ENCODE measurements at places on chromosomes 2 and 18.

GRCh38 chr2:72204786-72205503, 57.3 kb upstream of the CYP26B1 start:
- DNase-seq: no peak

GRCh38 chr2:200587007-200587616, 1.3 kb downstream of the AOX1 start:
- no peak for DNase-seq

DNA sequence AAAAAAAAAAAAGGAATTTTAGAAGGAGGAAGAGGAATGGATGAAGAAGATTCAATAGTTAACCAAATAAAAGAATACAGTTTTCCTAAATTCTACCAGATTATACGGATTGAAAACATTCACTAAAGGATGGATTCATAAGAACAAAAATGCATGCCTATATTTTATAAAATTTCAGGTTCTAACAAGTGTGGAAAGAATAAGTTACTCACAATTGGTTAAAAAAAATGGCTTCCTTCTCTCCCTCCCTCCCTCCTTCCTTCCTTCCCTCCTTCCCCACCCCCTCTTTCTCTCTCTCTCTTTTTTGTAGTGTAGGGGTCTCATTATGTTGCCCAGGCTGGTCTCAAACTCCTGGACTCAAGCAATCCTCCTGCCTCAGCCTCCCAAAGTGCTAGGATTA, 1.6 kb upstream of the TP53I3 start:
- DNase-seq: no peak

DNA sequence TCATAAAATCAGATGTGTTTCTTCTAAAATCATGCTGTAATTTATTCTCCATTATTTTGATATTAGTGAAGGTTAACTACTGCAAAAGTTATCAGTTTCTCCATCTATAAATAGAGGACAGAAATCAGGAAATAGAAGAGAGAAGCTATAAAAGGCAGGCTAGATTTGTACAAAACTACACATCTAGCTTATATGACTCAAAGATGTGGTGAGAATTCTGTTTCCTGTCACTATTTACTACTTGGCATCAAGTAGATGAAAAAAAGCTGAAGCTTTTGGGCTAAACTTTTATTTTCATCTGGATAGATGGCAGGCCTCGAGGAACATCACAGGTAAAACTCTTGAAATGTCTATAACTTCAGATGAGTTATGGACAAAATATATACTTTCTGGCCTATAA, 49.8 kb upstream of the NAB1 start:
- DNase-seq: no peak

DNA sequence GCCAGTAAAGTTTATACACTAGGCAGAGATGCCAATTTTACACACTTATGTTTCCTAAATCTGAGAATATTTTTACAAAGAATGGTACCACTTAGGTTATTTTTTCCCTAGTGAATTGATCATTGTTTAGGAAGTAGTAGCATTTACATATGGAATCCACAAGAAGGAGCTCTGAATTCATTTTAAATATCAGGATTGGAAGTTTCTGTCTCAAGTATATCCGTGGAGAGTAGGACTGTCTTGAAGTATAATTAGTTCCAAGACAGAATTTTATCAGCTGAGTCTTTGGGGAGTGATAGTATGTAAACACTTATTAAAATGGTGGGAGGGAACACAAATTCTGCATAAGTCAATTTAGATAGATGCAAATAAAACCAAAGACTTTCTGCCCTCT, 82.3 kb upstream of the FAM98A start:
- no peak for DNase-seq

- peak; percentile 57 for DNase-seq
Observed at GRCh38 chr2:172972005-172972619, 103.5 kb upstream of the MAP3K20 start.

DNA sequence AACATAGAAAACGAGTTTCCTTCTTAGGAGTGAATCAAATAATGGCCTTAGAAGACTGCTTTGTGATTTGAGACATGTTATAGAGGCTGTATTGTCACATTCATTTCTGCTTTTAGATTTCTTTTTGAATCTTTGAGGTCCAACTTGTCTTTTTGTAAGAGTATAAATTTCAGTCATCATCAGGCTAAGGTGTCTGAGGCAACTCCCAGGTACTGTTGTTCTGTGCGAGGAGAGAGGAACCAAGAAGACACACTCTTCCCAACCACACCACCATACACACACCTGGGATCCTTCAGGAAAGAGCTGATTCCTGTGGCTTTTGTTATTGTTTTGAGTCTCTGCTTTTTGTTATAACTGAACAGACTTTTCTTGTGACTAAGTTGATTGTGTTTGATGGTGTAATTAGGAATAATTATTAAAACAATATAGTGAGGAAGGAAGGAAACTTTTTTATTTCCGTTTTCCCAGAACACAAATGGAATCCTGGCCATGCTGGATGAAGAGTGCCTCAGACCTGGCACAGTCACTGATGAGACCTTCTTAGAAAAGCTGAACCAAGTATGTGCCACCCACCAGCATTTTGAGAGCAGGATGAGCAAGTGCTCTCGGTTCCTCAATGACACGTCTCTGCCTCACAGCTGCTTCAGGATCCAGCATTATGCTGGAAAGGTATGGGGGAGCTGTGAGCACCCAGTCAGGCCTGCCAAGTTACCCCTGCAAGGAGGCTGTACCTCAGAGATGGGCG, 140.4 kb downstream of the MYO1B start:
- no peak for DNase-seq

DNA sequence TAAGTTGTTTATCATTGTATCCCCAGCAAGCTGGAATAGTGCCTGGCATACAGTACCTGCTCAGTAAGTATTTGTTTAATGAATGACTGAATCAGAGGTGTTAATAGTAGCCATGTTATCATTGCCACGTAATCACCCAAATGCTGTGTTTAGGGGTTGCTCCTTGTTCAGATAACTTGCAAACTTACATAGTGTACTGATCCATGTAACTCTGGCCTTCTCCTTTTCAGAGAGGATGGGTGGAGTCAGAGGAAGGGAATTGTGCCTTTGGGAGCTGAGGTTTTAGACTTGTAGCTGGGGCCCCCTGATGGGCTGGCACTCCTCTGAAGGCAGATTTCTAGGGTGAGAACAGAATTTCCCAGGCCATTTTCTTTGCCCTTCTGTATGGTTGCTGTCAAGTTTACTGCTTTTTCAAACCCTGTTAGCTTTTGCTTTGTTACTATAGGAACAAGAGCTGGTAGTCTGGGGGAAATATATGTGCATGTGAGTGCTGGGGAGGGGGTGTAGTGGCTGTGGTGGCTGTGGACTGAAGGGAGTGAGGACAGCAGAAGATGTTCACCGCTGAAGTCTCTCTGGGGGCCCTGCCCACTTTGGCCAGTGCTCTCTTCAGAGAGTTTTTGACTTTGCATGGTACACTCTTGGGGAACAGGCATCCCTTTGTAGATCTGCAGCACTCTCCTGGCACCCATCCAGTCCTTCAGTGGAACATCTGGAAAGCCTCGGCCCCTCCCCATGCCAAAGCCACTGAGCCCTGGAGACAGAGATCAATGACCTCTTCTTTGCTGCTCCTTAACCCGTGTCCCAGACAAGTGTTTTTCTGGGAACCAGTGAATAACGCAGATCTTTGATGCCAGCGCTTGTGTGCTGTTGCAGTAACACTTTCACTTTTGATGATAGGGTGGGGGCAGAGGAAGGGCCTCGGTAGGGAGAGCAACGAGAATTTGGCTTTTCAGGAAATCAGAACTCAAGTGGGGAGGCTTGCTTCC, 209.0 kb downstream of the PRKCE start:
- DNase-seq: no peak

- DNase-seq: no peak
Observed at GRCh38 chr18:34544930-34545329, 165.2 kb upstream of the DTNA start.

DNA sequence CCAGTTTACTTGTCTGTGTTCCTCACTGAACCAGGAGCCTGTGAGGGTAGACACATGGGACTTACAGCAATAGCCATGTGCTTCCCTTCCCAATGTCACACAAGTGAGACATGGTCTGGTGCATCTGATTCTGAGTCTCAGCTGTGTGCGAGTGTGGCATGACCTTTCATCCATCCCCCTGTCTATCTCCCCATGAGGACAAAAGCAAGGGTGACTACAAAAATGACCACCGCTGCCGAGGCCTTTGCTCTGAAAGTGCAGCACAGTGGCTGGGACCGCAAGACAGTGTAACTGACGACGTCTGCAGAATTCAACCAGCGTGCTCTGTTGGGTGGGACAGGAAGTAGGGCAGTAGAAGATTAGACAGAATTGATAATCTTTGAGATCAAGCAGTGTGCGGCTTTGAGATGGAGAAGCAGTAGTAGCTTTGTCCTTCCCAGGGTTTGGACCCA, 50.5 kb downstream of the RAB31 start:
- no peak for DNase-seq

DNA sequence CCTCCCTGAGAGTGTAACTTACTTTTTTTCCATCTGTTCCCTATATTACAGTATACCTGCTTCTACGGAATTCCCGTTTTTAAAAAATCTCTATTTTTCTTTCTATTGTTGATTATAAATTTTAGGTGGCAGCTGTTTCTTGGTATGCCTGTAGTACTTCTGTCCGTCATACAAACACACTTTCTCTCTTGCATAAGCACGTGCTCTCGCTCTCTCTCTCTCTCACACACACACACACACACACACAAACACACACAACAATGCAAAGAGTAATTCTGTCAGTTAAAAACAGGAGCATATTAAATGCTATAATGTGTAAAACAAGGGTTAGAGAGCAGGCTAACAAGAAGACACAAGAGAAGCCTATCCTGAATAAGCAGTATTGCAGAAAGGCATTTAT, 140.5 kb downstream of the THADA start:
- DNase-seq: no peak

DNA sequence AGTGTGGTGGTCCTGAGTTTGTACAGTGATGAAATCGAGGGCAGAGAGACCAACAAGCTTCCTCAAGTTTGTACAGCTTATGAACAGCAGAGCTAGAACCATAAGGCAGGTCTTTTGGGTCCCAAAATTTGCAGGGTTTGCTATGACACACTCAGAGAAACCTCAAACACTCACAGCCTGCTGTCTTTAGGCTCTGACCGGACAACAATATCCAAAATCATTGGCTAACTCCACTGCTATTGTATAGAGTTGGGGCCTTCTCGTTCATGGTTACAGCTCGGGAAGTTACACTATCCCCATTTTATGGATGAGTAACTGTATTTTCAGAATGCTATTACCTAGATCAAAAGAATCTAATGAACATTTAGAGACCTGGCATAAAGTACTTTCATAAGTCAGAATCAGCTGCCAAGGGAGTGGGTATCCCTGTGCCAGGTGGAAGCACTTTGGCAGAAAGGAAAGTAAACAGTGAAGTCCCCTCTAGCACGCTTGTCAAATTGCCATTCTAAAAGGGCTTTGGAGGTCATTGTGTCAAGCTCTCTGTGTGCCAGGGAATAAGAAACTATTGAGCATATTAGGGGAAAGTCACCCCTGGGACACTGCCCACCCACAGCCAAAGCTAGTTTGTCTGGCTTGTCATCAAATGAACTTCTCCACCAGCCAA, 331.8 kb downstream of the ALK start:
- no peak for DNase-seq

- no peak for DNase-seq
Observed at GRCh38 chr18:59624369-59624765, 72.9 kb downstream of the CCBE1 start.

GRCh38 chr2:67446491-67446911, 49.4 kb downstream of the ETAA1 start:
- DNase-seq: no peak

GRCh38 chr2:69914164-69914949, 552 bp upstream of the MXD1 start:
- DNase-seq: peak; percentile 98

- DNase-seq: no peak
Observed at GRCh38 chr2:55805686-55806085, 112.0 kb upstream of the PNPT1 start.

DNA sequence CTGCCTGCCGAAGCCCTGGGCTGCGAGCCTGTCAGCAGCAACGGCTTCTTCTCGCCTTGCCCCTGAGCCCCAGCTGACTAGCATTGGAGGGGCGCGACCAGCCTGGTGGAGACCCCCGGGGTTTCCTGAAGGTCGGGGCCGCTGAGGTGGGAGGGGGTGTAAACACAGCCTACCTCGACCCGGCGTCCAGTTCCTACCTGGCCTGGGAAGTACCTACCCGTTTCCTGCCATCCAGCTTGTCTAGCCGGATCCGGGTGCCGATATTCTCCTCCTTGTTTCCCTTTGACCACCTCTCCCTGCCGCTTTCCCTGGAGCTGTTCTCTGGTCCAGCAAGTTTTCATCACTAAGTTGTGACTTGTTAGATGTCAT, 511 bp downstream of the MOB4 start:
- peak; percentile 26 for DNase-seq

DNA sequence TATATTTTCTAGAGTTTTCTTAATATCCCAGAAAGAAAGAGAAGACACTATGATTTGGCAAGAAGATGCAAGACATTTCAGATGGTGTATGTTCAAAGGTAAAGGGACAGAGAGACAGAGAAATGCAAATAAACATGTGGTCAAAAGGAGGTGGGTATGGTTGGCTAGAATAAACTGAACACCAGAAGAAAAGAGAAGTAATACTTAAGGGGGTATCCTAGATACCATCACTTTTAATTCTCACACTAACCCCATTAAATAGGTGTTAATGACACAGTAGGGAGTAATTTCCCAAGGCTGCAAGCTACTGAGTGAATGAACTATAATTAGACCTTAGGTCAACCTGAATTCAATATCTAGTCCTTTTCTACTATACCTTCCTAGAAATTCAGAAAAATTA, 111.2 kb upstream of the CD226 start:
- DNase-seq: peak; percentile 62

GRCh38 chr18:27184115-27185024, 738 bp downstream of the CHST9 start:
- DNase-seq: peak; percentile 11

DNA sequence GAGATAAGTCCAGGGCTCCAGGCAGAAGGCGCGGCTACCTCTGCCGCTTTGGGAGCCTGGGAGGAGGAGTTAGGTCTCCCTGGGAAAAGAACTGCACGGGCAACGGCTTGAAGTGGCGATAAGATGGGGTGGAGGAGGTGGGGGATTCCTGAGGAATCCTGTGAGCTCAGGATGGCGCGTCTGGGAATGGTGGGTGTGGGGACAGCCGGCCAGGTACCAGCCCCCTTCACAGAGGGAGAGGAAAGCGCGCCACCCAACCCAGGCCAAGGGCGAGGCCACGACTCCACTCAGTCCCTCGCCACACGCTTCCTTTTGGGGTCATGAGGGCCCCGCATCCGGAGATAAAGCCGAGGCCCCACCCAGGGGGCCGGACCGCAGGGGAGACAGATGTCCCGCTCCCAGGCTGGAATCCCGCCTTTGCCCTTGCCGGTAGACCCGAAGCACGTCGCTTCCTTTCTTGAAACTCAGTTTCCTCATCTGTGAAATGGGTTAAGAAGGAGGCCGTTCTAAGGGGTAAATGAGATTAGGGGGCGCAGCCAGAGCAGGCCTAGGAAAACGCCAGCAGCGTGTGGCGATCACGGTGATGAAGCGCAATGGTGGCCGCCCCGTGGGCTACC, 1.7 kb upstream of the CTDSP1 start:
- DNase-seq: peak; percentile 75

- no peak for DNase-seq
Observed at GRCh38 chr2:230658577-230658876, 54.1 kb upstream of the CAB39 start.
